ENCODE measurements at places on chromosomes 7 and 10.

GRCh38 chr7:66246554-66247171 lies 41.5 kb downstream of the TPST1 start:
- no peak for DNase-seq

GRCh38 chr7:100220586-100221230 lies 959 bp downstream of the PVRIG start:
- DNase-seq, result no peak

- no peak for DNase-seq
These were observed 8.8 kb upstream of the EPHB4 start for GRCh38 chr7:100835903-100836811.

GRCh38 chr10:131641231-131641630 lies 259.6 kb upstream of the PPP2R2D start:
- no peak for DNase-seq

- no peak for DNase-seq
These were observed 13.8 kb downstream of the LRRN3 start for GRCh38 chr7:111104710-111105109.

GRCh38 chr10:11262494-11263345 lies 245.0 kb downstream of the CELF2 start:
- DNase-seq, result no peak

DNA sequence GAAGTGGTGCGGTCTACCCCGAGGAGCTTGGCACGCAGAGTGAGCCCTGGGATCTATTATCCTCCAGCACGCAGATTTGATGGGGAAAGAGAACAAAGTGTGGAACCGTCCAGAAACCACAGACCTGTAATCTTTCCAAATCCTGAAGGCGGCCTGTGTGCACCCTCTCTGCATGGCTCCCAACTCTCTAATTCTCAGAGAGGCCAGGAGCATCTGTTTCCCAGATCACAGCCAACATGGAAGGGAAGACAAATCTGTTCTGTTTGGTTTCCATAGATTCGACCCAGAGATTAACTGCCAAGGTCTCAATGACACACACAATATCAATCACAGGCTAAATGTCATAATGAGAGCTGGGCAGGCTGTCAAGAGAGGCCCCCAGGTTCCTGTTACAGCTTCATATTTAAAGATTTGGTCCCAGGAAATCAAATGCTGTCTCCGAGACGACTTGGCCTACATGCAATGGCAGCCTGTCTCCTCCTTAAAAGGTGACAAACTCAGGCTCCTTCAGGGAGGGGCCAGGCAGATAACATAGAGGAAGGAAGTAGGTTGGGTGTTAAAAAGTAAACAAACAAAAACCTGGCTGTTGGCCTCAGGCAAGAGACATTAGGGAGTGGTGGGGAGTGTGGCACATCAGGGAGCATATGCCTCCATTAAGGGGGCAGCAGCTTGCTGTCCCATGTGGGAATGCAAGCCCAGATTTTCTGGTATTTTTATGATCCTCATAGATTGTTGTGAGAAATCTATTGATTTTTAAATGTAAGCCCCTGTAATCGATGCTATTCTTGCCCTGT lies 48.8 kb upstream of the SAMD8 start:
- DNase-seq, result no peak

DNA sequence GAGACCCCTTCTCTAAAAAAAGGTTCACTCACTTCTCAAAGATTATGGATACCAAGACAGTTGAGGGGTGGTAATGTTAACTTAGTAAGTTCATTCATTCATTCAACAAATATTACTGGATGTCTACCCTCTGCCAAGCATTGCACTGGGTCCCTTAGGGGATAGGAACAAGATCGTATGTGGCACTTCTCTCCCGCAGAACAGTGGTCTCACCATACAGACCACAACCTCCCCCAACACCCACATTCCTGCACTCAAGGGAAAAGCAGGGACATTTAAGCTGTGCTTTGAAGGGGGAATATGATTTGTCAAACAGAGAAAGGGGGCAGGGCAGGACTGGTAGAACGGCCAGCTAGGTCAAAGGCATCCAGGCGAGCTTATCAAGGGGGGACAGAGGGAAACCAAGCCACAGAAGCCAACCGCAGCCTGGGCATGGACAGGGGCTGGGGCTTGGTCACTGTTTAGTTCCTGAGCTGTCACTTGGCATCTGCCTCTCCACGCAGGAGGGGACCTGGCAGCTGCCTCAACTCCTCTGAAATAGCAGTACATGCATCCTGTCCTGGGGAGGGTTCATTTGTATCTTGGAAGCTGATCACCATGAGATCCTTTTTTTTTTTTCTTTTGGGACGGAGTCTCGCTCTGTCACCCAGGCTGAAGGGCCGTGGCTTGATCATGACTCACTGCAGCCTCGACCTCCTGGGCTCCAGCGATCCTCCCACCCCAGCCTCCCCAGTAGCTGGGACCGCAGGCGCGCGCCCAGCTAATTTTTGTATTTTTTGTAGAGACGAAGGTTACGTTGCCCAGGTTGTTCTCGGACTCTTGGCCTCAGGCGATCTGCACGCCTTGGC lies 949 bp upstream of the CLIP2 start:
- no peak for DNase-seq

GRCh38 chr10:125041856-125042506 lies 100.1 kb downstream of the ZRANB1 start:
- no peak for DNase-seq

- no peak for DNase-seq
These were observed 148.9 kb downstream of the PARD3 start for GRCh38 chr10:34666008-34666704.

GRCh38 chr7:55477781-55478374 lies 94.4 kb downstream of the VOPP1 start:
- DNase-seq, result no peak

Data from DMS79 (cell line).